ENCODE measurements at places on chromosomes 4 and X.

GRCh38 chr4:137015426-137016409, 516.6 kb downstream of the PCDH18 start:
- DNase-seq: no peak

- no peak for DNase-seq
Observed at GRCh38 chr4:61532336-61533000, 332.3 kb downstream of the ADGRL3 start.

GRCh38 chr4:40317916-40318658, 17.0 kb upstream of the CHRNA9 start:
- no peak for DNase-seq

DNA sequence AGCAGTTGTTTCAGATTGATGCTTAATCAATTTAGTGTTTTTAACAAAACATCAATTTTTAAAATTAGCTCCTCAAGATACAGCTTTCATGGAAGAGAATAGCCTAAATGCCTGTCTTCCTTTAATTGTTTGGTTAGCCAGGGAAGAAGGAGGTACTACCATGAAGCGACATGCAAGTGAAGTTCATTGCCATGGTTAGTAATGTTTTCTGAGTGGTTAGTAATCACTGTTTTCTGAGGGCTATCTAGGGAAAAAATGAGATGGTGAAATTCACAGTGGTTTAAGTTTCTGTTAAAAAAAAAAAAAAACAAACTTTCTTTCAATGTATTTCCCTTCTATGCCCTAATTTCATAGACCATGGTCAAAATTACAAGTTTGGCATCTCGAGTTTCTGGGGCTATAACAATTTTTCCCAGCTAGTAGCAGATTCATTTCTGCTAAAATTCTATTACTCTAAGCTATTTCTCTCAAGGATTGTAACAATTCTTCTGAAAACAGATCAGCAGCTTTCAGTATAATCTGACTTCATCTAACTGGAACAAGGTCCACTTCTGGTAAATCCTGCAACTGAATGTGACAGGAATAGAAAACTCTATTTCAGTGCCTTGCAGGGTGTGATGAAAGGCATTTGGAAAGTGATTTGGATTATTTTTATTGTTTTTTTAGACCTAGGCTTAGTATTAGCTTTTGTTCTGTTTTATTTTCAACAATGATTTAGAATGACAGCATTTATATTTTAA, 157.0 kb downstream of the PCDH18 start:
- DNase-seq: peak; percentile 53

DNA sequence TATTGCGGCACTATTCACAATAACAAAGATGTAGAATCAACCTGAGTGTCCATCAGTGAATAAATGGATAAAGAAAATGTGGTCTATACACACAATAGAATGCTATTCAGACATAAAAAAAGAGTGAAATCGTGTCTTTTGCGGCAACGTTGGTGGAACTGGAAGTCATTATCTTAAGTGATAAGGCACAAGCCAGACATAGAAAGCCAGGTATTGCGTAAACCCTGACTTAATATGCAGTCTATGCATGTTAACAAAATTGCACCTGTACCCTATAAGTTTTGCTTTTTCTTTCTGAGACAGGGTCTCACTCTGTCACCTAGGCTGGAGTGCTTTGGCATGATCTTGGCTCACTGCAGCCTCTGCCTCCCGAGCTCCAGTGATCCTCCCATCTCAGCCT, 28.6 kb downstream of the KIAA0232 start:
- DNase-seq: no peak
